Stimulated activated CD4-positive, alpha-beta T cell treated with anti-CD3 and anti-CD28 coated beads, TNF-alpha, amount 100 ng/mL, for 4 hours (primary cell): ENCODE measurements at places on chromosomes 12 and 14.

- DNase-seq, result no peak
Measured at GRCh38 chr12:65868133-65868705, 43.9 kb downstream of the HMGA2 start.

DNA sequence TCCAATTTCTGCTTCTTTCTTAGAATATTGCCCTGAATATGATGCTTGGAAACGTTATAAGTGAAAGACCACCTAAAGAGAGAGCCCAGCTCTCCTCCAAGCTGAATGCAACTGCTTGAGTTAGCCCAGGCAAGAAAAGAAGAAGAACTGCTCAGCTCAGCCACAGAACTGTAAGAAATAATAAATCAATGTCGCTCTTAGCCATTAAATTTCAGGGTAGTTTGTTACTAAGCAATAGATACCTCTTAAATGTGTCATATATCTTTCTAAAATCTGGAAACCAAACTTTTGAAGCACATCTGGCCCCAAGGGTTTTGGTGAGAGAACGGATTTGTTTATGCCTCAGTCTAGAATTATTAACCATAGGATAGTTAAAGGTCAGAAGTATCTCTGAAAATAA is 50.4 kb downstream of the SLC6A15 start:
- no peak for DNase-seq

- DNase-seq, result no peak
Measured at GRCh38 chr14:23123419-23123818, 4.4 kb upstream of the CEBPE start.

- no peak for DNase-seq
Measured at GRCh38 chr14:68688872-68689371, 103.9 kb downstream of the ZFP36L1 start.

DNA sequence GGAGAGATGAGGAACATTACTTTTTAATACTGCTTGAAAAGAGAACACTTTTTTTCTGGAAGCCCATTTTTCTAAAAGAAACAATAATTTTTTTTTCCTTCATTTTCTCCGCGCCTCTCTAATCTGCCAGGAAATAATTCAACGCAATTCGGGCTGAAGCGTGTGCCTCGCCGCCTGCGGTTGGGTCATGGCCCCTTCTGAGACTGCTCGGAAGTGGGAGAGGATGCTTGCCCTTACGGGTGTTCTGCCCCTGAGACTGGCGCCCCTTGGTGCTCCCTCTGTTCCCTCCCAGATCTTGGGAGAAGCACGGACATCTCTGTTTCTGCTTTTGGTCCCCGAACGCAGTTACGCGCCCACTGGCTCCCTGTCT is 332 bp upstream of the TBC1D30 start:
- DNase-seq, result no peak

DNA sequence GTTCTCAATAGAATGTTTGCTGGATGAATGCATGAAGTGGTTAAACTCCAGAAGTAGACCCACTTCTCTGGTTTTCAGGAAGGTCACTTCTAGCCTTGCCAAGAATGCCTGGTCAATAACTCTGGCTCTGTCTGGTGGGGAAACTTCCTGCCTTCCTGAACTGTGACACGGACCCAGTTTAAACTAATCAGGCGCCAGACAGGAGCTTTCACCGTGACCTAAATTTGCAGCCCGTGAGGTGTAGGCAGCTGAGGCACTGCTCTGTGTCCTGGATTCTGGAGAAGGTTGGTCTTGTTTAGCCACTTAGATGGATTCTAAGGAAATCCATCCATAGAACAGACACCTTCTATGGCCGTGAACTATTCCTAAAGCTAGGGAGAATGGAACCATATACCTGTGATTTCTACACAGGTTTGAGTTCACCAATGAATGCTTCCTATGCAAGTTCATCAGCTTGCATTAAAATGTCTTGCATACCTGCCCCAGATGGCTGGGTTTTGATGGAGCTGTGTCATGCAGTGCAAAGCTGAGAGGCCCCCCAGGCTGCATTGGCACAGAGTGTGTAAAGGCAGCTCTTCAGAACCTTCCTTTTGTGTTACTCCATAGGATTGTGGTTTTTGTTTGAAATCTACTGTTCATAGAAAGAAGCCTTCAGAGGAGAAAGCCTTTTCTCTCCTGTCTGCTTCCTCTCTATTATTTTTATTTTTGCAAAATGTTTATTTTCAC is 4.4 kb downstream of the CHST11 start:
- no peak for DNase-seq

DNA sequence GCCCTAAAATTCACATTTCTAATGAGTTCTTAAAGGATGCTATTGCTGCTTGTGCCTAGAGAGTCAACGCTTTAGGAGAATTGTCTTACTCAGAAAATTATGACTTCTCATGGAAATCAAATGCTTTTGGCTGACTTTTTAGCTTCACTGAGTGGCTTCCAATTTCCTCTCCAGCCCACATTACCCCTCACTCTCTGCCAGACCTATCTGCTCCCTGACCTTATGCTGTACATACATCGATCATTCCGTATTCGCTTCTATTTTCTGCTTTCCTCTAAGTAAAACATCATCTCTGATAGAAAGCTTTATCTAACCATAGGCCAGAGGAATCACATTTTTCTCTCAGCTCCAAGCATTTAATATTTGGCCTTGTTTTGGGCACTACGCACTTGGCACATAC is 12.5 kb upstream of the SMCO3 start:
- no peak for DNase-seq

- no peak for DNase-seq
Measured at GRCh38 chr12:47419497-47419896, 286.3 kb downstream of the RPAP3 start.

DNA sequence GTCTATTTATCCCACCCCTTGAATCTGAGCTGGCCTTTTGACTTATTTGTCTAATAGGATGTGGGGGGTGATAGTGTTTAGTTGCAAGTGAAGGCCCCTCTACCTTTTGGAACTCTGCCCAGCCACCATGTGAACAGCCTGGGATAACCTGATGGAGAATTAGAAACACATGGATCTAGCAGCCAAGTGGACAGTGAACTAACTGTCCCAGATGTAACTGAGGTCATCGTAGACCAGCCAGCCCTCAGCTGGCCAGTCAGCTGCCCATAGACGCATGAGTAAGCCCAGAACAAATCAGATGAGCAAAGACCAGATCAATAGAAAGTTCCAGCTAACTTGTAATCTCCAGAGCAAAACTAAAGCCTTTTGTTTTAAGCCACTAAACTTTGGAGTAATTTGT is 19.0 kb downstream of the KLRB1 start:
- no peak for DNase-seq

DNA sequence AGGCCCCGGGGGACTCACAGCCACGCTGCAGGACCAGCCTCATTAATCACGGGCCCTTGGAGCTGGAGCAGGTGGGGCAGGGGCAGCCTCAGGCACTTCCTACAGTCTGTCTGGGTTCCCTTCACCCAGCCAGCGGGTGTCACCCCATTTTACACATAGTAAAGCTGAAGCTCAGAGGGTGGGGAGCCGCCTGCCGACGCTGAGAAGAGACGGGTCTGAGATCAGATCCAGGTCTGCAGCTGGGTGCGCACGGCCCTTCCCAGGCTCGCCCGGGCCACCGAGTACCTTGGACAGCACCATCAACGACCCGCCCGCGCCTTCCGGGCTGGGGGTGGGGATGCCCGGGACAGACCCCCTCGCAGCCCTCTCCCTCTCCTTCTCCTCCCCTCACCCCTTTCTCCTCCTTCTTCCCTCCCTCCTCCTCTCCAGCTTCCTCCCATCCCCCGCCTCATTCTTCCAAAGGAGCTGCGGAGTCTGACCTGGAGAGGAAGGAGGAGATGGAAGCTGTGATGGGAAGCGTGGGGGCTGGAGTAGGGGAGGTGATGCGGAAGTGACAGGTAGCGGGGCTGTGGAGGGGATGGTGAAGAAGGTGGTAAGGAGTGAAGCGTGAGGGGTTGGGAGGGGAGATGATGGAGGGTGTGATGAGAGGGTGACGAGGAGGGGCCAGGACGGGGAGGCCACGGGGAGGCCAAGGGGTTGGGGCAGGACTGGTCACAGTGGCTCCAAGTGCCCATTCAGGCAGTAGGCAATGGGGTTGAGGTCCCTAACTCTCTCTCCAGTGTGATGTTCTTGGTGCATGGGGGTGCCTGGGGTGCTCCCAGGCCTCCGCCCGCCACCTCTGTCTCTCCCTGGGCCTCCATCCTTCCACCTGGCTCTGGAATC is 8.8 kb downstream of the DTX1 start:
- DNase-seq, result no peak

- no peak for DNase-seq
Measured at GRCh38 chr12:80271780-80272179, 172.3 kb upstream of the PTPRQ start.

DNA sequence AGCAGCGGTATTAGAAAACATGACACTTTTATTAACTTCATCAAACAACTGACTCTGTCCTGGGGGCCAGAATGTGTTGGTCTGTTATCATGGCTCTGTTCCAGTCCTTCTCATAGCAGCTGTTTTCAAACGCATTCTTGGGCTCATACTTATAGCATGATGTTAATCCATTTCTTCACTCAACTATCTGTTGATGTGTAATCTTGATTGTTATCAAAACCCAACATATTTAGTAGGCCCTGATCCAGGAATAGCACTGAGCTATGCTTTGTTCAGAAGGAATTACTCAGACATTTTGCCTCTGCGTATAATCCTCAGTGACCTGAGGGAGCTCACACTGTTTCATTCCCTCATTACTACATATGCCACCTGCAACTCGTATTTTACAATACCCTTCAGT is 315.9 kb downstream of the BMP4 start:
- no peak for DNase-seq

GRCh38 chr14:103385929-103386712 is 906 bp downstream of the MARK3 start:
- DNase-seq, result no peak

- no peak for DNase-seq
Measured at GRCh38 chr12:114476159-114476558, 70.2 kb upstream of the TBX5 start.

DNA sequence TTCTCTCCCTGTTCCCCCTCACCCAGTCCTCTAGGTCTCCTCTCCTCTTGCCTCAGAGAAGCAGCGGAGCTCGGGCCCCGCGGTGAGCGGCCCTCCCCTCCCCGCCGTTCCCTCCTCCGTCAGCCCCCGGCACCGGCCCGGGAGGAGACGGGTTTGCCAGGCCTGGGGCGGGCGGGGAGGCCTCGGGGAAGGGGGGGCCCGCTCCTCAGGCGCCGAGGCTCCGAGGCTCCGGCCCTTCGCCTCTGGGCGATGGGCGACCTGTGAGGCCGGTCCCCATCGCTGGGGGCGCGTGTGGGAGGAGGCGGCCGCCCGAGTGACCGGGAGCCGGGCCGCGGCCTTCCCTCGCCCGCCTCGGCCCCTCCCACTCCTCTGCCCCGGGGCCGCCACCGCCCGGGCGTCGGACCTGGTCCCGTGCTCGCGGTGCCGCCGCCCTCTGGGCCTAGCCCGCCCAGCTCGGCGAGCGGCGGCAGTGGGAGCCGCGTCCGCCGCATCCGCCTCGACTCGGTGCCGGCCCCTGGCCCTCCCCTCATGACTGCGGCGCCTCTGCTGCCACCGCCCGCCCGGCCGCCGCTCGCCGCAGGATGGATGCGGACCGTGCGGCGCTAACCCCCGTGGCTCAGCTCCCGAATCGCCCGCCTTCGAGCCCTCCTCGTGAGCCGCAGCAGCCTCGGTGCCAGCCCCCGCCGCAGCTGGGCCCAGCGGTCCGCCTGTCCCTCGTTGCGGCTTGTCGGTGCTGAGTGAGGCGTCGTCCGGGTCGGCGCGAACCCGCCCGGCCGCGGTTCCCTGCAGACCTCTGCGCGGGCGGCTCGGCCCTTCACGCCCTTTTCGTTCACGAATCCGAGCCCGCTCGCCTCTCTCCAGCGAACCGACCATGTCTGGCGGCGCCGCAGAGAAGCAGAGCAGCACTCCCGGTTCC is 574 bp downstream of the WNK1 start:
- DNase-seq, result peak; percentile 20

DNA sequence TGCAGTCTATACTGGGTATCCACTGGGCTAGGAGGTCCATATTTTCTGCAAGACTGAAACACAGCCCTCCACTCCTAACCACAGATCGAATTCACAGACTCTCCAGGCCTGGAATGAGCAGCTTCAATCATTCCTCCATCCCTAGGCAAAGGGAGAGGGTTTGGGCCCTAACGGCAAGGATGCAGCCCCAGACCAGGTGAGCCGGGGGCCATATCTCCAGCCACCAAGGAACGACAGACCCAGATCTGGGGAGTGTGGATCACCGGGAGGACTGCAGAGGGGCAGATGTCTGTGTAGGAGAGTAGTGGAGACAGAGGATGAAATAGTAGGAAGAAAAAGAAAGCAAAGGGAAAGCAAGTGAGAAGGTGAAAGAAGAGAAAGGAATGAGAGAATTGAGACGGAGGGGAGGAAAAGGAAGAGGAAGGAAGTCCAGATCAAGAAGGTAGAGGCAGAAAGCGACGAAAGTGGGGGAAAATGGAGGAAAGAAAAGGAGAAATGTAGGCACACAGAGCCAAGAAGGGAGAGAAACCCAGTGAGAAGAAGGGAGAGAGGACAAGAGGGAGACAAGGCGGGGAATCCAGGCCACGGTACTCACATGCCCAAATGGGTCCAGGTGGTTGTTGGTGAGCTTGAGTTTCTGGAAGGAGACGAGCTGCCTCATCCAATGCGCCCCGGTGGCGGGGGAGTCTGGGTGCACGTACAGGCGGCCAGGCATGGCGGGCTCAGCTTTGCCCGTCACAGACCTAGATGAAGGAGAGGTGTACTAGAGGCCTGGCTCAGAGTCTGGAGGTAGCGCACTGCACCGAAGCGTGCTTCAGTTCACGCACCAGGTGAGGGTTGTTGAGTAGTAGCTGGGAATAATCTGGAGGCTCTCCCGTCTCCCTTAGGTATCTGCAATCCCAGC is 7.7 kb downstream of the TBX5 start:
- no peak for DNase-seq

DNA sequence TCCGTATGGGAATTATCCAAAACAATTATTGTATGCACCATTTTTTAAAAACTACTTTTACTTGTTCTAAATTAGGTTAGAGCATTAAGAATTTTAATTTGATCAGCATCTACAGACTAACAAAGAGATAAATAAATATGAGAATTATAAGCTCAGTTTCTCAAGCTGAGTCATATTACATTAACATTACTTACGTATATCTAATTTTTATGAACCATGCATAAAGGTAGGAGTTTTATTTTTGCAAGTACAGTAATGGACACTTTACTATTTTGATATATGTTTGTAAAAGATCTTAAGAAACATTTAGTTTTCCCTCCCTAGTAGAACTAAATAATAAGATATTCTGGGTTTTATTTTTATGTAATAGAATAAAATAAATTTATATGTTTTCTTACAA is 410.1 kb downstream of the TMEM117 start:
- no peak for DNase-seq

DNA sequence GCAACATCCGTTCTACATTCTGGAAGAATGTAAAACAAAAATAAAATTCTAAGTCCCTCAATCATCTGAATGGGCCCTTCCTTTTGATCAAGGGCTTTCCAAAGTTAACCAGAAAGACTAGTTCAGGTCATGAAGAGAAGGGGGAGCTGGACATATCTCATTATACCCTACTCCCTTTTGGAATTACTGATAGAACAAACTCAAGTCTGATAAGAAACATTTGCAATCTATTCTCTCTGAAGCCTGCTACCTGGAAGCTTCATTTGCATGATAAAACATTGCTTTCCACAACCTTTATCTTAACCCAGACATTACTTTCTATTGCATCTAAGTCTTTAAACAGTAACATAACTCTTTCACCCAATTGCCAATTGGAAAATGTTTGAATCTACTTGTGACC is 8.3 kb upstream of the ACSM4 start:
- DNase-seq, result no peak

GRCh38 chr12:68291396-68292036 is 38.1 kb upstream of the IL22 start:
- no peak for DNase-seq
